ENCODE measurements at places on chromosomes 12 and 14.

DNA sequence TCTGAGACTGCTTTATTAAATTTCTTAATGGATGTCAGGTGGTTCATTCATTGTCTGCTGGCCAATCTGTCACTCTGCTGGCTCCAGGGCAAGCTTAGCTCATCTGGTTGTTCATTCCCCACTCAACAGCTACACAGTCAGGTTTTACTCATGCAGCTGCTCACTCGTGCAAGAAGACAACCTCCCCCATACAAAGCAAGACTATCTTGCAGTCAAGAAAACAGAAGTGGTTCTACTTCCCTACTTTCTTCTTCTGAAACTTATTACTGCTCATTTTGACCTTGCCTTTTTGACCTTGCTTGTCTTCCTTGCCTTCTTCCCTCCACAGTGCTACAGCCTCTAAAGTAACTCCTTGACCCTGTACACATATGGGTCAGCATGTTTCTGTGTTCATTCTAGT lies 277.9 kb downstream of the SSPN start:
- peak; percentile 87 for DNase-seq

DNA sequence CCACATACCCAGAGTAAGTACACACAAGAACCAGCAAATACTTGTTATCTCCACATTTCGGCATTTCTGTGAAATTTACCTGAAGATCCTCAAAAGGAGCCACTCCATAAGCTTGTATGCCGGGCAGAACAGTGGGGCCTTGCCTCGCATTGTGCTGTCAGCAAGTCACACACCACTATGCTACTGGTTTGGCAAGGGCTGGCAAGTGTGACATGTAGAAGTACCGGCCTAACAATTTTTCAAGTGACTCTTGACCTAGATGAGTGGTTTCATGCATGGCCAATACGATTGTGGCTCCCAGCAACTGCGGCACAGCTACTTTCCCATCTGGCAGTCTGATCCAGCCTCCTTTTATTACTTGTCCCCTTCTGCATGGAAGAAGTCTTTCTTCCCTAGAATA lies 69.8 kb downstream of the GAS2L3 start:
- no peak for DNase-seq

GRCh38 chr12:6896846-6897435 lies 7.7 kb upstream of the LRRC23 start:
- no peak for DNase-seq

DNA sequence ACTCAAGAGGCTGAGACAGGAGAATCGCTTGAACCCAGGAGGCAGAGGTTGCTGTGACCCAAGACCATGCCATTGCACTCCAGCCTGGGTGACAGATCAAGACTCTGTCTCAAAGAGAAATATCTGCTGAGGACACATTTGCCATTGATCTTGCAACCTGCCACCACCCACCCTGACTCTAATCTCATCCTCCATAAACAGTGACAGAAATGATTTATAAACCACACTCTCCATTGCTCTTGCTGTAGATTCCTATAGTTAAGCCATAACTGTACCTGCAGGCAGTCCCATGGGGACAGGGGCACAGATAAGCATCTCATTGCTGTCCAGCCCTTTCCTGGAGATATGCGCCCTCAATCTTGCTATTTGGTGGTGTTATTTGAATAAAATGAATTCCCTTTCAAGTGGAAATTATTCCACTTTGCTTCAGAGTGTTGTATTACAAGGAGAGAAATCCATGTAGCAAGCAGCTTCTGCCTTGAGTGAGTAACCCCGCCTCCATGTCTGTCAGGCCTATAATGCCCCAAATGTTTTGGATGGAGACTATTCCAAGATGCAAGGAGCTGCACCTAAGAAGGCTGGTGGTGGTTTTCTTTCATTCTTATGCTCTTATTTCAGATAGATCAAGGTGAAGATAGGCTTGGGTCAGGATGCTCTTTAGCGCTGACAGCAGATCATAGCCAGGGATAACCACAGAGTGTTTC lies 3.0 kb upstream of the ZDHHC22 start:
- DNase-seq, result no peak

GRCh38 chr14:91977884-91978283 lies 30.4 kb upstream of the FBLN5 start:
- no peak for DNase-seq

GRCh38 chr14:97523936-97524335 lies 726.8 kb downstream of the VRK1 start:
- DNase-seq, result no peak

GRCh38 chr14:54756656-54757392 lies 145.8 kb downstream of the GCH1 start:
- DNase-seq, result peak; percentile 8

DNA sequence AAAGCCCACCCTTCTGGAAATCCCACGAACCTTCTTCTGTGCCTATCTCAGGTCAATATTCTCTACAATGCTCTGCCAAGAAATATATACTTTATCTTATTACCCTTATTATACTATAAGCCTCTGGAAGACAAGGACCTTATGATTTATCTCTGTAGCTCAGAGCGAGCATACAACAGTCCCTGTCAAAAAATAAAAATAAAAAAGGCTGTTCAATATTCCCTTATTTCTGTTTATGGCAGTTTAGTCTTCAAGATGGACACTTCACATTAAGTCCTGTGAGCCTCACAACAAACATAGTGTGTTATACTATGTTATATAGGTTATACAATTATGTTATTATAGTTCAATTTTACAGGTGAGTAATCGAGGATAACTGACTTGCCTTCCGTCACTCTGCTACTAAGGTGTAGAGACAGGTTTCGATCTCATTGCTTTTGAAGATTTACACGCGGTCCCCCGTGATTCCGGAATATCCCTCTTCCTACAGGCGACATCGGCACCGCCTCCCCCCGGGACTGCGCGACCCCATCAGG lies 562 bp downstream of the EAPP start:
- no peak for DNase-seq

DNA sequence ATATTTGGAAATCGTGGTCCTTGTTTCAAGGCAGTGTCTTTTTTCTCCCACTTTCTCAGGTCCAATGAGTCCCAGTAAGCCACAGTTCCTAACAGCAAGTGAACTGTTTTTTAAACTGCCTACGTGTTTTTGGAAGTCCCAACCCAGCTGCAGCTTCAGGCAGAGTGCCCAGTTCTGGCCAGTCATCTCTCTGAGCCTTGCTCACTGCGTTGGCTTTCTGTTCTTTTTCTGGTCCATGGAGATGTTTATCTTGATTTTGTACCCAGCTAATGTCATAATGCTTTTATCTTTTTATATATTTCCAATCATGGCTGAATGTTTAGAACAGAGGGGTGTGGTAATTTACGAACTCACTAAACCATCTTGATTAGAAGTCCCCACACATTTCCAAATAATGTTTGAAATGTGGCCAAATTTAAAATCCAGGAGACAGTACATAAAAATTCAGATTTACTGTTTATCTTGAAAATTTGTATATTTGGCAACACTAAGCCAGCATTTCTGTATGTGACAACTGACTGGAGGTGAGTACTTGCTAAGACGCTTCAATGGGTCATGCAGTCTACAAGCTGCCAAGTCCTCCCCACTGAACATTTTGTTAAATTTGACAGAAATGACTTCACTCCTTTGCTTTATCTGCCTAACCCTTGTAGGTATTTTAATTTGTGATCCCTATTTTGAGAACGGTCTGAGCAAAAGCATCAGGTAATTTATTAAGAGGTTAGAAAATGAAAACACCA lies 46.1 kb upstream of the OTOGL start:
- DNase-seq, result no peak

GRCh38 chr12:91680864-91681263 lies 464.8 kb downstream of the BTG1 start:
- no peak for DNase-seq

DNA sequence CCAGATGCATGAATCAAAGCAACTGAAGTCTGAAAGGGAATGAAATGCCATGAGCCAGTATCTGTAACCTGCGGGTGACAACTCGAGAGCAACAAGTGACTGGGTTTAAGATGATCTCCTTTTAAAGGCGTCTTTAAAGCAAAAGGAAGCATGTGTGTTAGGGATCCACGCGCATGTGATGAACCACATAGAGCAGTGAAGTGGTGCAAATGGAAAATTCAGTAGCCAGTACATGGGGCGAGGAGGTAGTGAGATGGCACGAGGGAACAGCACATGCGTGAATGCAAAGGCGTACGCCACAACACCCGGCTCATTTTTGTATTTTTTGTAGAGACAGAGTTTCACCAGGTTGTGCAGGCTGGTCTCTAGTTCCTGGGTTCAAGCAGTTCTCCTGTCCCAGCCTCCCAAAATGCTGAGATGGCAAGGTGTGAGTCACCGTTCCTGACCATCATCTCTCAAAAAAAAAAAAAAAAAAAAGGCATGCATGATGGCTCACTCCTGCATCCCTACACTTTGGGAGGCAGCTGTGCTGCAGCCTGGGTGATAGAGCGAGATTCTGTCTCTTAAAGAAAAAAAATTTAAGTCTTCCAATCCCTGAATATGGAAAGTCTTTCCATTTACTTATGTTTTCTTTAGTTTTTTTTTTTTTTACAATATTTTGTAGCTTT lies 24.6 kb upstream of the BCL7A start:
- DNase-seq, result no peak

DNA sequence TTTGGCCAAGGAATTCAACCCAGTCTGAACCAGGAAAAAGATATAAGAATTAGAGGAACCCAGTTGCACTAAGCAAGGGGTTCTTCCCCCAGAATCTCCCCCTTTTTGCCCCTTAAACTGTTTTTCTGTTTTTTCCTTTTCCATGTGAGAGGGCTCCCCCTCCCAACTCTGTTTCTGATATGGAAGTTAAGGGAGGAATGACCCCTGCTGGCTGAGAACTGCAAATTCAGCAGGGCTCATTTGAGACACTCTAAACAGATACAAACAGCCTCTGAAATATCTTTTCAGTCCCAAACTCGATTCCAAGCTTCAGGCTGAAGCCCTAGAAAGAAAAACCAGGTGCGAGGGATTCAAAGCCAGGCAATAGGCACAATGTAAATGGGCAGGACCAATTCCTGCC lies 132.7 kb downstream of the SLC41A2 start:
- peak; percentile 14 for DNase-seq

DNA sequence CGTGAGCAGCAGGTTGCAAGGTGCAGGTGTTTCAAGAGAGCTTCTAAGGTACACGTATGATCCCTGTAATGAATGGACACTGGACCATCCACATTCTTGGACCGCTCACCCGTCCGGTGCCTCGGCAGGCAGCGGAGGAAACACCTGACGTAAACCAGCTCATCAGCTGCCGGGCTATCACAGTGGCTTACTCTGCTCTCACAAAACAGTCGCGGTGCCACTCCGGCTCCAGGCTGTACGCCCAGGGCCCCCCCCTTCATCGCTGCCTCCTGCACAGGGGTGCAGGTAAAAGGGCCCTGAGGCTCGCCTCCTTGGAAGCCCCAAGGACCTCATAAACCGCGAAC lies 436 bp downstream of the VPS33A start:
- DNase-seq, result no peak

DNA sequence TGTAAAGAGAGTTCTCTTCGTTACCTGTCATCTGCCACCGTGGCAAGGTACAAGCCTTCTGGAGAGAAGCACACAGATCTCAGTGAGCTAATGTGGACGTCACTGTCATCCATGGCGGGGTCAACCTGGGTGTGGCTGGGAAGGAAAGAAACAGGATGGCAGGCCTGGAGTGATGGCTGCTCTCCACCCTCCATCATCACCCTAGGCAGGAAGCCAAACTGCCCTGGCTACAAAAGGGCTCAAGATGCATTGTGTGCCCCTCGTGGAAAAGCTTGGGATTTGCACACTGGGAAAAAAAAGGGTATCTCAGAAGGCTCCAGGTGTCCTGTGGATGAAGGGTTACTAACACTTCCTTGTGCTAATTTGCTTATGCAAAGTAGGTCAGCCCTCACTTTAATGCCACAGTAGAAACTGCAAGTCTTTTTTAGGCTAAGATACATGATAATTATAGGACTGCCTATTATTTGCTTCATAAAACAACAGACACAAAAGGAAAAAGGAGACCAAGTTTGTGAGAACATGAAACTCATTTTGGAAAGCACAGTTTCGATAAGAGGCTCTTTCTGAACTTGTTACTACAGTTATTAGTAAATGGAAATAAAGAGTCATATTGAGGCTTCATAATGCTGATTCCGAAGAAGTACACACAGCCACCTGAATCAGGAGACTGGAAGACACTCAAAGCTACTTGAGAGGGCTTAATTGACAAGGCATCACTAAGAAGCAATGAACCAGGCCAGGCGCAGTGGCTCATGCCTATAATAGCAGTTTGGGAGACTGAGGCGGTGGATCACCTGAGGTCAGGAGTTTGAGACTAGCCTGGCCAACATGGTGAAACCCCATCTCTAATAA lies 18.9 kb downstream of the RFC5 start:
- DNase-seq, result no peak

GRCh38 chr12:81327425-81327824 lies 249.5 kb downstream of the ACSS3 start:
- no peak for DNase-seq

Measured in OCI-M1 (cell line).